Nucleus accumbens (tissue), 56 donors: ENCODE measurements at places on chromosomes 6 and 20.

DNA sequence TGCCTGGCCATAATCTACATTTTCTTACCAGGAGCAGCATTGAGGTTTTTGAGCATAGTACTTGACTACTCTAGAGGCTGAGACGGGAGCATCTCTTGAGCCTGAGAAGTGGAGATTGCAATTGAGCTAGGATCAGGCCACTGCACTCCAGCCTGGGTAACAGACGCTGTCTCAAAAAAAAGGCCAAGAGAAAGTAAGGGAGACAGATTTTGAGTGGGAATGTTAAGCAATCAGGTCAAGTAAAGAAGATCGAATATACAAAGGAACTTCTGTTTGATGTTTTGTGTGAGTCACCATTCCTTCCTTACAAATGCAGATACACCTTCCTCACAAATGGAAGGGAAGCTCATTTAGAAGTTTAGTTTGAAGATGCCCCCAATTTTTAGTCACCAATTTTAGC, 4.4 kb downstream of the PNRC1 start:
- no peak for DNase-seq

- DNase-seq = no peak
Observed at GRCh38 chr20:51767867-51768758, at the start of gene ATP9A. TSS of gene ATP9A (minus strand) at chr20:51768390. CDS start at chr20:51768369, 21 bp downstream.

- DNase-seq = no peak
Observed at GRCh38 chr6:31465718-31466117, 32.2 kb upstream of the MICB start.

DNA sequence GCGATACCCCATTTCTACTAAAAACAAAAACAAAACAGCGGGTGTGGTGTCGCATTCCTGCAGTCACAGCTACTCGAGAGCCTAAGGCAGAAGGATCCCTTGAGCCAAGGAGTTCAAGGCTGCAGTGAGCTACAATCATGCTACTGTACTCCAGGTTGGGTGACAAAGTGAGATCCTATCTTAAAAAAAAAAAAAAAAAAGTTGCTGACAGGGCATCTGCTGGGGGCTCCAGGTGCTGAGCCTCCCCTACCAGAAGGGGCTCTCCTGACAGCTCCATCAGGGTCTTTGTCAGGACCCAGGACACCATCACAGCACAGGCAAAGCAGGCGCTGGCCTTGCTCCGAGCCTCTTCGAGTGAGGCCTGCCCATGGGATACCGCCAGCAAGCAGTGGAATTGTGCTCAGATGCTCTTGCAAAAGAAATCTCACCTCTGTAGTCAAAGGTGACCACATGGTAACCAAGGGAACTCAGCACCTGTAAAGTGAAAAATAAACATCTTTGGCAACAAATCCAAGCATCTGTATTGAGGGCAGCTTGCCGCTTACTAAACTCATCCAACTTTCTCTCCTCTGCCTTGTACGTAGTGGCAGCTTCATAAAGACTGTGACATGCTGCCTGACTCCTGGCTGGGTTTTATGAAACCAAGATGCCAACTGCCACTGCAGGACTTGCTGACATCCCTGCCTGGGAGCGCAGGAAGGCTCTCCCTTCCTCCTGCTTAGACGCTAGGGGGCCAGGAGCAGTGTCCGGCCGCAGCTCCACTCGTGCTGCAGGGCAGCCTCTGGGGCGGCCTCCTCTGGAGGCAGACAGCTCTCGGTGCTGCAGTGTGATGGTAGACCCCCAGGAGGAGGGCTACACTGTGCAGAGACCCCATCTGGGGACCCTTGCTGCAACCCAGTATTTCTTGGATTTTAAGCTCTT, 66.9 kb downstream of the PYGB start:
- no peak for DNase-seq

GRCh38 chr20:54043076-54043967, 27.1 kb downstream of the BCAS1 start:
- DNase-seq = no peak

- DNase-seq = no peak
Observed at GRCh38 chr6:36765190-36765589, 67.6 kb downstream of the RAB44 start.

DNA sequence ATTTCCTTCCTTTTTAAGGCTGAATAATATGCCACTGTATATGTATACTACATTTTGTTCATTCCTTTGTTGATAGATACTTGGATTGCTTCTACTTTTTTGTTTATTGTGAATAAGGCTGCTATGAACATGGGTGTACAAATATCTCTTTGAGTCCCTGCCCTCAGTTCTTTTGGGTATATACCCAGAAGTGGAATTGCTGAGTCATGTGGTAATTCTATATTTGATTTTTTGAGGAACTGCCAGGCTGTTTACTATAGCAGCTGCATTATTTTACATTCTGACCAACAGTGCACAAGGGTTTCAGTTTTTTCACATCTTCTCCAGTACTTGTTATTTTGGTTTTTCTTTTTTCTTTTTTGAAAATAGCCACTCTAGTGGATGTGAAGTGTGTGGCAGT, 34.1 kb downstream of the CDS2 start:
- DNase-seq = no peak

DNA sequence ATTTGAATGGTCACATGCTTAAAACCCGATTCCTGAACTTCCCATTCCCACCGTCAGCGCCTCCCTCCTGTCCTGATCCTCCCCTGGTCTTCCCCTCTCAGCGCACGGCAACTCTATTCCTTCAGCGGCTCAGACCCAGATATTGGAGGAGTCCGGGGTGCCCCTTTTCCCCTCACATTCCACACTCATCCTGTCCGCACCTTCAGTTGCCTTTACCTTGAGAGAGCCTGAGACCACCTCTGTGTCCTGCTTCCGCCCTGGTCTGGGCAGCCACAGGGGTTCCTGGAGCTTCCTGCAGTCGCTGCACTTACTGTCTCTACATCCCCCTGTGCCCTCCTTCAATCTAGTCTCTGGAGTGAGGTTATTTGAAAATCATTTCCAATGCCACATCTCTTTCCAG, 193.4 kb downstream of the BCAS1 start:
- no peak for DNase-seq

GRCh38 chr20:32113591-32114260, 4.2 kb downstream of the TM9SF4 start:
- no peak for DNase-seq

DNA sequence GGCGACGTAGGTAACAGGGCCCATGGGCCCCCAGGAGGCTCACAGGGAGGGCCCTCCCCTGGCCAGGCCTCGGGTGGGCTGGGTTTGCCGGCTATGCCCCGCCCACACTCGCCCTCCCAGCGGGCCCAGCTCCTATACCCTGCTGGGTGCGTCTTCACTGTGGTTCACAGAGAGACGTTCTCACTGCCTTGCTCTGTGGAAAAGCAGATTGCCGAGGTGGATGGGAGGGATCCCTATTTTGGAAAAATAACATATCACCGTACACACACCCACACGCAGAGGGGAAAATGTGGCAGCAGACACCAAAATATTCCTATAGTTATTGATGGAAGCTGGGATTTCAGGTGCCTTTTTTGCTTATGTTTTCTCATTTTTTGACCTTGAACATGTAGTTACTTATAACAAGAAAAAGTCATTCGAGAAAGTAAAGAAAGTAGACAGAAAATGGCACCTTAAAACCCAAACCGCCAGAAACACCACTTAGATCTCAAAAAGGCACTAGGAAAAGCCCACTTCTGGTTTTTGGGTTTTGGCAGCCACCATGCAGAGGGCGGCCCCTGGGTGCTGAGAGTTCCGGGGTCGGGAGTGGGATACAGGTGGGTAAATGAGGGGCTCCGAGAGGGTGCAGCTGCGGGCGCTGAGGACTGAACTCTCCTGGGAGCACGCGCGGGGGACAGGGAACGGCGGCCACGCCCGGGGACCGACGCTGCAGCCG, 49.4 kb downstream of the TMEM242 start:
- DNase-seq = peak; percentile 21

- no peak for DNase-seq
Observed at GRCh38 chr6:143928853-143929252, 64.6 kb downstream of the ZC2HC1B start.

DNA sequence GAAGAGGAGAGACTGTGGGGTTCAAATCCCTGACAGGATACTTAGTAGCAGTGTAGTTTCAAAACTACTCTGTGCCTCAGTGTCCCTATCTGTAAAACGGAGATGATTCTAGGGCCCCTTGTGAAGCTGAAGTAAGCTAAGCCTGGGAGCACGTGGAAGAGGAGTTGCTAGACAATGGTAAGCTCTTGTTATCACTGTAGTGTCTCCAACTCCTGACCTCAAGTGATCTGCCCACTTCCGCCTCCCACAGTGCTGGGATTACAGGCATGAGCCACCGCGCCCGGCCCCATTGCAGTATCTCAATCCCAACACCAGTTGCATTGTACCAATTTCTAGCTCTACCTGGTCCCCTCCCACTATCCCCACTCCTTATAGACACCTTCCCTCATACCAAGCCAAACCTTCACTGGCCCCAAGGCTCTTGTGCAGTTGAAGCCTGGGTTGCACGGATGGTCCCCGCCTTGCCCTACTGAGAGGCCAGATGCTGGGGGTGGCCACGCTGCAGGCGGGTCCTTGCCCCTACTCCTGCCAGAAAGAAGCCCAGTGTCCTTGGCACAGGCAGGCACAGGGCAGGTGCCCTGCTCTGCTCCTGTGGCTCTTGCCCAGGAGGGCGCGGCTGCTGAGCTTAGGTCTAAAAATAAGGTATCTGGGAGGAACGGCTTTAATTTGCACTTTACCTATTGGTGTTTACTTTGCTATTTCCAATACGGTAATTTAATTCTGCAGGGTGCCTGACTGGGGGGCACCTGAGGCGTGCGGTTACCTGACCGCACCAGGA, 118.1 kb downstream of the VEGFA start:
- DNase-seq = no peak

- DNase-seq = no peak
Observed at GRCh38 chr6:129507059-129507807, 202.7 kb downstream of the ARHGAP18 start.

DNA sequence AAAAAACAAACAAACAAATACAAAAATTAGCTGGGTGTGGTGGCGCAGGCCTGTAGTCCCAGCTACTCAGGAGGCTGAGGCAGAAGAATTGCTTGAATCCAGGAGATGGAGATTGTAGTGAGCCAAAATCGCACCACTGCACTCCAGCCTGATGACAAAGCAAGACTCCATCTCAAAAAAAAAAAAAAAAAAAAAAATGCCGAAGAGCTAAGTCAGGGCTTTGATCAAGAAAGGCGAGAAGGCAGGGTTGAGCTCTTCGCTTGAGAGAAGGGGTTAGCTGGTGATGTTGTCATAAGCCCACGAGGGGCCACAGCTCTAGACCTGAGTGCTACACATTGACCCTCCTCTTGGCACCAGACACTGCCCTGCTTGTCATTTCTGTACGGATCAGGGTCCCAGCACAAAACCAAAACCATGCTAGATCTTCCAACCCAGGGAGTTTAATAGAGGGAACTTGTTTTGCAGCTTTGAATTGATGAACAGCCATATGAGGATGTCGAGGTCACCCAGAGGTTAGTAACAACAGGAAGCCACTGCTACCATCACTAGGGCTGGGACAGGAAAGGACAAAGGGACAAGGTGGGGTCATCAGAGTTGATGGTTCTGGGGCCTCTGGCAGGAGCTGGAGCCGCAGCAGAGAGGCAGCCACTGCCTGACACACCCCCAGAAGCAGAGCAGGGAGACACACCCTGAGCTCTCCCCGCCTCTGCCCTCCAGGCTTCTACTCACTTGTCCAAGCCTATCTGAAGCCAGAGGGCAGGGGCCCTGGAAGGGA, 122.7 kb downstream of the SNX5 start:
- no peak for DNase-seq

- no peak for DNase-seq
Observed at GRCh38 chr6:31350196-31351032, 6.6 kb downstream of the HLA-B start.

GRCh38 chr6:111418971-111419693, 63.9 kb downstream of the REV3L start:
- no peak for DNase-seq

DNA sequence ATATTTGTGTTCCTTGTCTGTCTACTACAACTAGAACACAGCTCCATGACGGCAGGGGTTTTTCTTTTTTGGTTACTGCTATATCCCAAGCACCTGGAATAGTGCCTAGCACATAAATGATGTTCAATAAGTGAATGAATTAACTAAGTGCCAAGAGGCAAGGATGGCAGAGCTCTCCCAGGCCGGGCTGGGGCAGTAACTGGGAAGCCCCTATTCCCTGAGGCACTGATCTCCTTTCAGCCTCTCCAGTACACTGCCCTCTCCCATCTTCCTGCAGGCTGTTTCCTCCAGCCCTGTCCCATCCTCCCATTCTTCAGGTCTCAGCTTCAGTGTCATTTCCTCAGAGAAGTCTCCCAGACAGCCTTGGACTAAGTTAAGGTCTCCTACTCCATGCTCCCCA, 29.0 kb upstream of the SPDEF start:
- no peak for DNase-seq

DNA sequence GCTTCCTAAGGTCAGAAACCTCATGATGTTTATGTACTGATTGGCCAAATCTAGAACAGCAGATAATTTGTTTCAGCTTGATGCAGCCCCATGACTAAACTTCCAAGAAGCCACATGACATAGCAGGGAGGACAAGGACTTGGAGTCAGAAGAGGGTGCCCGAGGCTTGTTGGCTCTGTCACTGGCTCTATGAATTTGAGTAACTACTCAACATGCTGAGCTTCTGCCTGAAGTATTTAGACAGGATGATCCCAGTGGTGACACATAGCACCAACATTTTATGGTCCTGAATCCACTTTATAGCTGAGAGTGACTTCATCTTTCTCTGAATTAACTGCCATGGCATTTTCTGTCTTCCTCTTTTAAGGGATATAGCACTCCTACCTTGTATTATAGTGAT, 13.5 kb upstream of the TBX18 start:
- no peak for DNase-seq

DNA sequence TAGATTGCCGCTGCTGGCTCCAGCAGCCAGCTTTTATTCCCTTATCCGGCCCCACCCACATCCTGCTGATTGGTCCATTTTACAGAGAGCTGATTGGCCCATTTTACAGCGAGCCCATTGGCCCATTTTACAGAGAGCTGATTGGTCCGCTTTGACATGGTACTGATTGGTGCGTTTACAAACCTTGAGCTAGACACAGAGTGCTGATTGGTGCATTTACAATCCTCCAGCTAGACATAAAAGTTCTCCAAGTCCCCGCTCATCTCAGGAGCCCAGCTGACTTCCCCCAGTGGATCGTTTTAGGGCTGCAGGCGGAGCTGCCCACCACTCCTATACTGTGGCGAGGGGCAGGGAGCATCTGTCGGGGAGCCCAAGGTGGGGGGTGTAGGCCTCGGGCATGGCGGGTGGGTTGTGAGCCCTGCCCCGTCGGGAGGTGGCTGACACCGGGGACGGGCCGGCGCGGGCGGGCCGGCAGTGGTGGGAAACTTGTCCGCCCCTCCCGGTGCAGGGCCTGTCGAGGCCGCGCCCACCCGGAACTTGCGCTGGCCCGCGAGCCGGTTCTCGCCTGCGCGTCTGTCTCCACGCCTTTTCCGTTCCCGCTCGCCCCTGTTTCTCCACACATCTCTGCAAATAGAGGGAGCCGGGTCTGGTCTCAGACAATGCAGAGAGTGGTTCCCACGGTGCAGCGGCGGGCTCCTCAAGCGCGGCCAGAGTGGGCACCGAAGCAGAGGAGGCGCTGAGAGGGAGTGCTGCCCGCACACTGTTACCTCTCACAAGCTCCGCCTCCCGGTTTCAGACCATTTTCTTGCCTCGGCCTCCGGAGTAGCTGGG, 86.1 kb upstream of the STMND1 start:
- DNase-seq = no peak

GRCh38 chr6:129342796-129343195, 367.2 kb downstream of the ARHGAP18 start:
- DNase-seq = no peak
